ENCODE measurements at places on chromosomes 4 and X. TPM values are rescaled to one million over a fixed set of nuclear protein-coding genes. Genes with fewer than 3 reads are reported as not detected.

- no peak for DNase-seq
Measured at GRCh38 chr4:168573870-168574269, 77.0 kb downstream of the PALLD start.

GRCh38 chr4:80096175-80096850 lies 23.3 kb upstream of the ANTXR2 start:
- no peak for DNase-seq

DNA sequence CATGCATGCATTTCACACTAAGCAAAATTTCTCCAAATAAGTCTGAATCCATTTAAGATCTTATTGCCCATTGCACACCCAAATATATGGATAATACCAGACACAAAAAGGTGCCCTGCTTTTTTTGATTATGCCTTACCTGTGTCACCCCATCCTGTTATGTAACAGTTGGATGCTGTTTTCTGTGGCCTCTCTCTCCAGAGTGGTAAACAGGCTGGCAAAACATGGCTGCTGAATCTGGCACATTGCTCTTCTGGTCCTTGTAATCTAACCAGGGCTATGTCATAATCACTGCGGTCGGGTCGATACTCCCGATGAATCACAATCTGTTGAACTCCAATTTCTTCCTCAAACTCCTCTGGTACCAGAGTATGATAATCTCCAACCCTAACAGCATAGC lies 70.1 kb downstream of the PRSS12 start:
- DNase-seq, result peak; percentile 59

DNA sequence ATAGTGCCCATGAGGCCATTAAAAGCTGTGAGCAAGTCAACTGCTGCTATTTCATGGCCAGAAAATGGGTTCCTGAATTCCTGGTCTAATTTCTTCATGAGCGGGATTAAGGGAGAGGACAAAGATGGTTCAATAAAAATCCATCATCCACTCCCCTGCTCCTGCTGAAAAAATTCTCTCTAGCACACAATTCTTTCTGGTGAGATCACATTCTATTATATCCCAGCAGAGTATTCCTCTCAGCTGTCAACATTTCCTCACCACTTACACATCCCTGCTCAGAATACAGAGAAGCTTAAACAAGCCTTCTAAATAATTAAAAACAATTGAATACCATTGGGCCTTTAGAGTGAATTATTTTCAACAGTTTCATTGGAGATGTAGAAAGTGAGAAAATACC lies 9.5 kb downstream of the CT47C1 start:
- no peak for DNase-seq

DNA sequence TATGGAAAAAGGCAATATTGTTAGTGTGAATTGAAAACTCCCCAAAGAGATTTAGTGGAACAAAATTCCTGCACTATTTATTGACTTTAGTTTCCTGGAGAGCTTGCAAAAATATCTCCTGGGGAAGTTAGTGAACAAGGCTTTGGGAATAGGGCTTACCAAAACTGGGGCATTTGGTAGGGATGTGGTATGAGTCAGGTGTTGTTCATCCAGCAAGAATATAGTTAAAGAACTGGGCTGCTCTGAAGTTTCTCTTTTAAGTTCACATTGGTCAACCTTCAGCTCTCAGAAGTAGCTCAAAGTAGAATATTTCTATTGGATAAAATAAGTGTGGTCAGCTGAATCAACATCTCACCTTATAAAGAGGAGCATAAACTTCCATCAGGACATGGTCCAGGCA lies 185.0 kb downstream of the CPE start:
- DNase-seq, result peak; percentile 54

Gene PRRG1
- 10.8 TPM for total RNA-seq

Gene EIF4E
- total RNA-seq, result 134 TPM

Gene IGFBP7
- total RNA-seq, result not detected

Gene RAPGEF2
- 21.2 TPM for total RNA-seq

Data from PC-3 (cell line).